Sigmoid colon (tissue), 7 donors: ENCODE measurements at places on chromosomes 1 and 21. TPM values are rescaled to one million over a fixed set of nuclear protein-coding genes. Genes with fewer than 3 reads are reported as not detected.

- no peaks in the 10 kb centered on the region for H3K36me3 ChIP-seq
- DNase-seq = no peak
- H3K27ac ChIP-seq = no peak overlapping the region
Measured at GRCh38 chr1:162902416-162902815, 41.4 kb upstream of the CCDC190 start.

GRCh38 chr1:44366371-44366975 lies 11.4 kb upstream of the ERI3 start:
- no peaks in the 10 kb centered on the region for H3K36me3 ChIP-seq
- H3K27me3 ChIP-seq = no peaks in the 10 kb centered on the region
- H3K4me3 ChIP-seq = no peak overlapping the region
- DNase-seq = no peak

The EFNA1 gene
- total RNA-seq = 16.8 TPM

The CAMK2N1 gene
- total RNA-seq = 25.0 TPM

The NRIP1 gene
- total RNA-seq = 29.5 TPM

GRCh38 chr1:96095849-96096612 lies 625.6 kb upstream of the PTBP2 start:
- H3K4me1 ChIP-seq = no peaks in the 10 kb centered on the region
- H3K27me3 ChIP-seq = no peaks in the 10 kb centered on the region
- H3K27ac ChIP-seq = no peak overlapping the region
- H3K4me3 ChIP-seq = no peak overlapping the region
